ENCODE measurements at places on chromosomes 12 and 14.

GRCh38 chr14:105582639-105583038, 56.3 kb downstream of the TMEM121 start:
- DNase-seq: no peak

- no peak for DNase-seq
Measured at GRCh38 chr12:125440399-125440798, 375.2 kb downstream of the AACS start.

- no peak for DNase-seq
Measured at GRCh38 chr12:100904270-100904669, 109.7 kb downstream of the ANO4 start.

- no peak for DNase-seq
Measured at GRCh38 chr12:123390498-123391426, 6.8 kb downstream of the KMT5A start.

DNA sequence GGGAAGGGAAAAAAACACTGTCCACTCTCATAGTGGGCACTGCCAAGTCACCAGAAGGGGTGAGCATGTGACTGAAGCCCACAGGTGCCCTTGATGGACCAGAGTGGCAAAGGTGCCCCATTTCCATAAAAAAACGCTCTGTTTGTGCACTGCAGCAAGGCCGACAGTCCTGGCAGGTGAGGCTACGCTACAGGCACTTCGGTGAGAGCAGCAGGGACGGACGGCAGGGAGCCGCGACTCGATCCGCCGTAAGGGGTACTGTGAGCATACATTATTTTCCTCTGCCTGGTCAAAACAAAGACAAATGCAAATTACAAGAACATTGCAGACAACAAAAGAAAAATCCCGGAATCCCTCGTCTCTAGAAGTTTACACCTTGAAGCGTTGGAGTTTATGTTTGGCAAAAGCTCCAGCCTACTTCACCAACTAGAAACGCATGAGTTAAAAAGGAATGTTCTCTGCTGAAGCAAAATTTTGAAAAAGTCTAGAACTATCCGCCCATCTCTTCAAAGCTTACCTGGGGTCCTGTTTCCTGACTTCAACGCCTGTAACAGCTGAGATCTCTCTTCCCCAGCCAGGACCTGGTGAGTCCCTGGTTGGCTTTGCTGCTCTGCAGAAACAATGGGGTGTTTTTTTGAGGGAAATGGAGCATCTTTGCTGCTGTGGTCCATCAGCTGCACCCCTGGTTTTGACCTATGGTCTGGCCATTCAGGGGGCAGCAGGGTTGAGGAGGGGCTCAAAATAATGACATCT, 52.9 kb upstream of the RFLNA start:
- DNase-seq: no peak

- DNase-seq: no peak
Measured at GRCh38 chr14:52325630-52326029, 11.5 kb downstream of the PTGER2 start.

DNA sequence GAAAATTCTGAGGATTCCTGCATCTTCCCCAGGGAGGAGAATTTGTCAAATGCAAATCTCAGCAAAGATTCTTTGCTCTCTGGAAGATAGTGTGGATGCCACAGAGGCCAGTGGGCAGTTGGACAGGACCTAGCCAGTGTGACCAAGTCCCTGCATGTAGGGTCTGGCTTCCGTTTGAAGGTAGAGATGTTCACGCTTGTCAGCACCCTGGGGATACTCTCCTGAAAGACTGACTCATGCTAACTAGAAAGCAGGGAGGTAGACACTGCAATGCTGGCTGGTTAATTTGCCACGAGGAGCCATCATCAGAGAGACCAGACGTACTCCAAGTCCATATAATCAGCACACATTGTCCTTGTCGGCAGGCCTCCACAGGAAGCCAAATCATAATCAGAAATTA, 130.1 kb downstream of the SAMD4A start:
- peak; percentile 60 for DNase-seq

- no peak for DNase-seq
Measured at GRCh38 chr12:9753498-9753897, 7.2 kb downstream of the CD69 start.

GRCh38 chr14:31027847-31028246, 1.7 kb upstream of the STRN3 start:
- no peak for DNase-seq

DNA sequence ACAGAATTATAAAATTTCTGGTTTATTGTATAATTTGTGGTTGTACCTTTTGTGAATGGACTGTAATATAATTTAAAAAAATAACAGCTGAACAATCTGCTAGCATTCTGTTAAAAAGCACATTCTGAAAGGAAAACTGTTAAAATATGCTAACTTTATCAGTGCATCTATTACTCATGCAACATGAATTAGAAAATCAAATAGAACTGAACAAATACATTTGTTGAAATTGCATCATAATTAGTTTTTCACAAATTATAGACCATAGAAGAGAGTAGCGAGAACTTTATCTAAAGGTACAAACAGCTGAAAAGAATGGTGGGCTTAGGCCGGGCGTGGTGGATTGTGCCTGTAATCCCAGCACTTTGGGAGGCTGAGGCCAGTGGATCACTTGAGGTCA, 33.0 kb downstream of the PTPN21 start:
- no peak for DNase-seq

DNA sequence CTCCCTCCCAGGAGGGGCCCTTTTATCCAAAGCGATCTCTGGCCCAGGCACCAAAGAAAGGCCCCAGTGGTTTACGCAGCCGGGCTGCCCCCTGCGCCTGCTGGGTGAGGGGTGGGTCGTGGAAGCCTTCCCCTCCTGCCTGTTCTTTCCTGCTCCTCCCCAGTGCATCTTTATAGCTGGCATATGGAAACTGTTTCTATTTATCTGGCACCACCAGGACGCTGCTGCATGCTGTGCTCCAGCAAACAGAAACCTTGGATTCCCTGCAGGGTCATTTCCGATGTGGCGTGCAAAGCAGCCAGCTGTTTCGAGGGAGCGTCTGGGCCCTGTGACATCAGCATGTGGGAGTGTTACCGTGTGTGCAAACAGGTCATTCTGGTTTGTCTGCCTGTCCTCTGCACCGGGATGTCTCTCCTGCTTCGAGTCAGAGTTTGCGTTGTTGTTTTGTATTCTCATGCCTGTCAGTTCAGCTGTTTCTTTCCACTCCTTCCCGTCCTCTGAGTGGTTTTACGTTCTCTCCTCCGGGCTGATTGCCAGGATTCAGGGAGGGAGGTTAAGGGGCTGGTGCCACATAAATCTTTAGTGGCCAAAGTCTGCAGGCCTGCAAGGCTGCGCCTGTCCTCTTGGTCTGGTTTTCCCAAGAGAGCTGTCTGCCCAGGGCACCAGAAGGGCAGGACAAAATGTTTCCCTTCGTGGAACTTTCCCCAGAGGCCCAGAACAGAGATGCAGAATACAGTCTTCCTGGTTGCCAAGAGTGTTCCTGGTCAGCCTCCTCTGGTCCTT, 24.6 kb downstream of the TPCN1 start:
- peak; percentile 90 for DNase-seq

DNA sequence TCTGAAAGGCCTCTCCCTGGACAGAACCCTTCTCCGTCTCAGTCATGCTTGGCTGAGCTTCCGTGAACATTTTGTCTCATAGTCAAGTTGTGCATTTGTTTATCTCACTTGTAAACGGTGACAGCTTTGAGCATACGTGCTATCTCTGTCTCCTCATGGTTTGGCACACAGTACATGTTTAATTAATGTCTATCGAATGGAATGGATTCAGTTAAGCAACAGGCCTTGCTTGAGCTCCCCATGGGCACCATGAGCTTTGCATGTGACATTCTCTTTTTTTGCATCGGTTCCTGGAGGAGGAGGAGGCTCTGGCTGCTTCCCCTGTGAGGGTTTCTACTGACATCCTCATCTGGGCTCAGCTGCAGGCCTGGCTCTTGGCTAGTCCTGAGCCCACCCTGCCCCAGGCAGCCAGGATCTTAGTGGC, 80.0 kb downstream of the PRIMA1 start:
- DNase-seq: no peak

GRCh38 chr12:122969676-122970075, 3.4 kb upstream of the ABCB9 start:
- no peak for DNase-seq

DNA sequence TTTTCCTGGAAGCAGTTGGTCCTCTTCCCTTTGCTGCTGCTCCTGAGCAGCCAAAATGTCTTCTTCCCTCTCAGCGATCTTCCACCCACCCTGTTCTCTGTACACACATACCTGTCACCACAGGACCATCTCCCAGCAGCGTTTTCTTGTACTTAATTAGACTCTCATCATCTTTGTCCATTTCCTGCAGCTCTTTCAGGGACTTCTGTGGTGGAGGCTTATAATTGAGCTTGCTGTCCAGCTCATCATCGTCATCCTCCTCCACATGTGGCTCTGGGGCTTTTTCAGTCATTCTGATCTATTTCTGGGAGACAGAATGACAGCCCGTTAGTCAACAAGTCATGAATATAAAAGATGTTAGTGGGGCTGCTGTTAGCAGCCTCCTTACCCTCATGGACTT, 11.0 kb downstream of the ARHGDIB start:
- no peak for DNase-seq

DNA sequence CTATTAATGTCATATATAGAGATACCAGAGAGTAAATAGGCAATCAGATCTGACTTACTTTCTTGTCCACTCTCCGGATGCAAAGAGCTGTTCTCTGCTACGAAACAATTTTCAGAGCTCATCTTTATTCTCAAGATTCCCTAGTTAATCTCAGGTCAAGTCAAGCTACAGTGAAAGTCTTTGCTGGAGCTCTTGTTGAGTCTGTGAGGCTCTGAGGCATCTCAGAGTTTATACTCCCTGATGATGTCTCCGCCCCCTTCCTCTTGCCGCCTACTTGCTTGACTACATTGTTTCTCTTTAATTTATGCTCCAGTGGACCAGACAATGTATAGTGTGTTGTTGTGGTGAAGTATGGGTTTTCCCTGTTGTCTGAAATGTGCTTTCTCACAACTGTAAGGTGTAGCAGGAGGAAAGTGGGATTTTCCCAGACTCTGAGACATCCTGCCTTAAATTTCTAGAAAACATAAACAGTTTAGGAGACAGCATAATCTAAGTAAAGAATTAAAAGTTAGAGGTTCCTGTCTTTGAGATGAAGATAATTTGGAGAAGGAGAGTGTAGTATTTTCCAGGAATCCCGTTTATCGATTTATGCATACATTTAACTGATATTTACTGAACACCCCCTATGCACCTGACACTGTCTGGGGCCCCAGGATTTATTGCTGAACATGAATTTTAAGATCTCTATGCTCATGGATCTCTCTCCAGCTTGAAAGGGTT, at the start of gene CD69:
TSS of gene CD69 (minus strand) at position 203 of the 720 bp plus-strand sequence. CDS start at position 122, 81 bp downstream.
- DNase-seq: no peak

GRCh38 chr12:69698054-69698453, 1.0 kb downstream of the BEST3 start:
- DNase-seq: no peak

DNA sequence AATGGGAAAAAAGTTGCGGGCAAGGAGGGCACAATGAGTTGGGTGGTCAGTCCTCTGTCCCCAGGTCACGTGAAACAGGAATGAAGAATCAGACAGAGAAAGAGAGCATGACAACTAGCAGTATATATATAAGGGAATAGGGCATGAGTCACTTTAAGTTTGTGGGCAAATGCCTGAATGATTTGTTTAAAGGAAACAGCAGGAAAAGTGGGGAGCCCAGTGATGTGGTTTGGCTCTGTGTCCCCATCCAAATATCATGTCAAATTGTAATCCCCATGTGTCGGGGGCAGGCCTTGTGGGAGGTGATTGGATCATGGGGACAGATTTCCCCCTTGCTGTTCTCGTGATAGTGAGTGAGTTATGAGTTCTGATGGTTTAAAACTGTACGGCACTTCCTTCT, 195.3 kb upstream of the IGF1 start:
- no peak for DNase-seq

DNA sequence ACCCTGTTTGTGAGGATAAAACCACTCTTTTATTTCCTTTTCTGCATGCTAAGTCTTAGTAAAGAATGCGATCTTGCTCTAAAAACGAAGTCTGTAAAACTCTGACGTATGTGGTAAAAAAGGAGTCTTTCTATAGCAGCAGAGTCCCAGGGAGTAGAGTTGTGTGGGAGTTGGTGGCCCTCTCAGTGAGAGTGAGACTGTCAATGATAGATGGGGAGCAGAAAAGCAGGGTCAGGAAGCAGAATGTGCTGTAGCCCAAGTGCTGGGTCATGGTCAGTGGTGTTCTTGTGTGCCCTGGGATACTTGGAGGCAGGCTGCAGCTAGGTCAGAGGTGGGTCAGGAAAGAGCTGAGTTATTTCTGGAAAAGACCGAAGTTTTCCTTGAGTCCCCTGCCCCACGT, 20.3 kb upstream of the GPR33 start:
- DNase-seq: no peak

DNA sequence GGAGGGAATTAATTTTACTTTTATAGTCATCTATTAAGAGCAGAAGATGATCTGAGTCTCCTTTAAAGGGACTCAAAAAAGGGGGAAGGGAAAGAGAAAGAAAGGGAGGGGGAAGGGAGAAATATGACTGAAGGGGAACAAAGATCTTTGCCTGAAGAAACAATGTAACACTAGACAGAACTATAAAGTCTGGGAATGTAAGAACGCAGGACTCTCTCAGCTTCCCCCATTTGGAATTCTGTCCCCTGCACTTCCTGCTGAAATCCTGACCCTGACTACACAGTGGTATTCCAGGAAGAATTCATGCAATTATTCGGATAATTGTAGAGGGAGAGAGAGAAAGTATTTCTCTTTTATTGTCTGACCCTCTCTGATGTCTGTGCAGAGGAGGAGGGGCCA, 8.6 kb upstream of the HOXC11 start:
- no peak for DNase-seq

DNA sequence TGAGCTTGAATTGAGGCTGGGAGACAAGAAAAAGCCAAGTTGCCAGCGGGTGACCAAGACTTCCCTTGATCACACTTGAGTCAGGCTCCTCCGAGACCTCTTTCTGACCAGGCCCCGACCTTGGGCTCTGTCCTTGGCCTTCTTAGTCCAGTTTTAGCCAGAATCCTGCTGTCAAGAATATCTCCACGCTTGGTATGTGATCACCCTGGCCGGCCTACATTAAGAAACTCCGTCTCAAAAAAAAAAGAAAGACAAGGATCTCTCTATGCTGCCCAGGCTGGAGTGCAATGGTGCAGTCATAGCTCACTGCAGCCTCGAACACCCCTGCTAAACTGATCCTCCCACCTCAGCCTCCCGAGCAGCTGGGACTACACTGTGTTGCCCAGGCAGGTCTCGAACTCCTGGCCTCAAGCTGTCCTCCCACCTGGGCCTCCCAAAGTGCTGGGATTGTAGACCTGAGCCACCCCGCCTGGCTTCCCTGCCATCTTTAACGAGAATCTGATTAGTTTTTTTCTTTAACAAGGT, 1.0 kb upstream of the ITPK1 start:
- no peak for DNase-seq

DNA sequence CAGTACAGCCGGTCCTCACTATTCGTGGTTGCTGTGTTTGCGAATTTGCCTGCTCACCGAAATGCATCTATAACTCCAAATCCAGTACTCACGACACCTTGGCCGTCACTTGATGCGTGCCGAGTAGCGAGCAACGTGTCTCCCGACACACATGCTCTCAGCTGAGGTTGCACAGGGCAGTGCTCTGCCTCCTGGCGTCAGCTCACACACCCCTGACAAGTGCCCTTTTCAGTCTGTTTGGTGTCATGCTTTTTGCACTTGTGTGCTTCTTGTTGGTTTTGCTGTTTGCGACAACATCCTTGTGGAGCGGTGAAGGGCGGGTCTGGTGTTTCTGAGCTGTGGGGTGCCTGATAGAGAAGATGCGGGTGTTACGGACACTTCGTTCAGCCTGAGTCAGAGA, 110.4 kb upstream of the RFLNA start:
- DNase-seq: no peak
